ENCODE measurements at places on chromosomes 12 and 14.

GRCh38 chr14:45790293-45790692 lies 537.3 kb upstream of the MIS18BP1 start:
- DNase-seq: no peak

DNA sequence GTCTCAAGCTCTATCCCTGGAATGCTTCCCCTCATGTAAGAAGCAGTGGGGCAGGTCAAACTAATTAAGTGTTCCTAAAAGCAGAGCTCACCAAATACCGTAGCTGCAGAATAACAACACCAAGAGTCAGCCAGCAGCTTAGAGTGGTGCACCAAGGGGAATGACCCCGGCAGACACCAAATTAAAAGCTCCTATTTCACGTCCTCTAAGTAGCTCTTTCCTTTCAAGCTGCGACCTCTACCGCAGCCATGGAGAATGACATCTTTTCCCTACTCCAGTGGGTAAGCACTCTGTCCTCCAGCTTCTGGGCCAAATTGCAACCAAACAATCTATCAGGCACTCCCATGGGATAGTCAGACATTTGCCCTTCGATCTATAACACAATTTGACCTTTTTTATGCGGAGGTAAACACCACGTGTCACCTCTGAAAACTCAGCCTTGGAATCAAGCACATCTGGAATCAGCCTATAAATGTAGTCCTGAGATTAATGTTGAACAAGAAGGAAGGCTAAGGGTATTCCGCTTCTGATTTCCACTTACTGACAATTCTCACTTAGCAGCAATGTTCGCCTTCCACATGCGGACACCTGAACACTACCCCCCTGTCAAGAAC lies 67.6 kb upstream of the CDKN3 start:
- no peak for DNase-seq

- DNase-seq: no peak
Measured at GRCh38 chr14:41830714-41831406, 224.2 kb downstream of the LRFN5 start.

- no peak for DNase-seq
Measured at GRCh38 chr12:119850330-119850729, 26.8 kb downstream of the CIT start.

GRCh38 chr12:80712866-80713265 lies 3.8 kb upstream of the MYF5 start:
- no peak for DNase-seq

GRCh38 chr12:121300083-121300819 lies 3.7 kb upstream of the CAMKK2 start:
- no peak for DNase-seq

GRCh38 chr14:34874386-34875030 lies 652 bp downstream of the BAZ1A start:
- DNase-seq: no peak

DNA sequence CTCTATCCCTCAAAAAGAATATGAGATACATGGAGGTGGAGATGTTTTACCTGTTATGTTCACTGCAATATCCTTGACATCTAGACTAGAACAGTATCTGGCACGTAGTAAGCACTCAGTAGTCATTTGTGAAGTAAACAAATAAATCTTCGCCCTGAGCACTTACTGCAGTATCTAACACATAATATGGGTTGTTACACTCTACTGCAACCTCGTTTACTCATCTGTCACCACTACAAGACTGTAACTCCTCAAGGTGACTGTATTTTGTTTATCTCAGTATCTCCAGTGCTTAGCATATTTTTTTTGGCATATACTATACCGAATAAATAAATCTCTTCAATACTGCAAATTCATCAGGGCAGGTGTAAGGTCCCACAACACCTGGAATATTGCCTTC lies 66.1 kb downstream of the WASHC3 start:
- no peak for DNase-seq

DNA sequence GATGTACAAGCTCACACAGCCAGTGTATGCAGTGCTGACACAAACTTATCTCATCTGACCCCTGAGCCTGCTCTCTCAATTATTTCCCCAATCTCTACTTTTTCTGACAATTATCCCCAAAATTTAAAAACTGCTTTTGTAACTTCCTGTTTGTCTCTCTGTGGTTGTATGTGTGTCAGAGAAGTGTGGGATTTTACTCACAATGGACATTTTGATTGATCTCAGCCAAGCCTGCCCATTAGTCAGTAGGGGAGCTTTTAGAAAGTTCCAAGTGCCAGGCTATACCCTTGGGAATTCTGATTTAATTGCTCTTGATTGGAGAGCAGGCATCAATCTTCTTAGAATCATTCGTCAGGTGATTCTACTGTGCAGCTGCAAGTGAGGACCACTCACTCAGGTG lies 64.9 kb upstream of the LMNTD1 start:
- DNase-seq: no peak

GRCh38 chr14:88868558-88869159 lies 44.2 kb downstream of the TTC8 start:
- no peak for DNase-seq

GRCh38 chr12:129496226-129496625 lies 407.6 kb downstream of the TMEM132D start:
- no peak for DNase-seq

DNA sequence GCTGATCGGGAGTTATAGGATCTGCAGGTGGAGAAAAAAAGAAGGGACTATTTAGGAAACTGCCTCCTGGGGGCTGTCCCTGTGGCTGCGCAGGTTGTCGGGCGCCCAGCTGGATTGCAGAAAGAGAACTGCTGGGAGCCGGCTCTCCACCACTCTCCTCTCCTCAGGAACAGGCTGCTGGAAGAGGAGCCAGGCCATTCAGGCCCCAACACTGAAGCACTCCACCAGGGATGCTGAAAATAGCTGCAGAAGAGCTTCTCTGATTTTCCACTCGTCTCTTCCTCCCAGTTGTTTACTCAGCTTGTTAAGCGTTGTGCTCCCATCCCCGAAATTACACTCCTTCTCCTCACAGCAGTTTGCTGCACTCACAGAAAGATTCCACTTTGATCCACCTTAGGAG lies 347.3 kb downstream of the GLT1D1 start:
- no peak for DNase-seq

Data from urinary bladder (tissue), 4 donors.